ENCODE measurements at places on chromosomes 5 and 9.
A peak's percentile ranks its signal among the peaks of the same experiment; 100 is the strongest.

DNA sequence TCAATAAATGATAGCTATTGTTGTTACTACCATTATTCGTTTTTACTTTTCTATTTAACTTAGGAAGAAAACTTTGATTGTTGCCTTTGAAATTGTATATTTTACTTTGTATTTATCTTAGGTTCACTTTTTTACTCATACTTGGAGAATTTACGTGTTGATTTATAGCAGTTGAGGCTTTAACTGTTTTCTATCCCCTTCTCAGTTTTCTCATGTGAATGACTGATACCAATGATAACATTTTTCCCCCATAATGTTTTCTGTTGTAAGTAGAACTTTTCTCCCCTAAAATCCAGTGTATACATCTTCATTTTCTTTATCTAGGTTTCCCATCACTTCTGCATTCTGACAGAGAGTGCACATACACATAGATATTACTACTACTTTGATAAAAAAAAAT, 54.4 kb downstream of the FSD1L start:
- DNase-seq, result no peak

GRCh38 chr5:93304456-93305250, 276.4 kb downstream of the NR2F1-AS1 start:
- DNase-seq, result no peak

DNA sequence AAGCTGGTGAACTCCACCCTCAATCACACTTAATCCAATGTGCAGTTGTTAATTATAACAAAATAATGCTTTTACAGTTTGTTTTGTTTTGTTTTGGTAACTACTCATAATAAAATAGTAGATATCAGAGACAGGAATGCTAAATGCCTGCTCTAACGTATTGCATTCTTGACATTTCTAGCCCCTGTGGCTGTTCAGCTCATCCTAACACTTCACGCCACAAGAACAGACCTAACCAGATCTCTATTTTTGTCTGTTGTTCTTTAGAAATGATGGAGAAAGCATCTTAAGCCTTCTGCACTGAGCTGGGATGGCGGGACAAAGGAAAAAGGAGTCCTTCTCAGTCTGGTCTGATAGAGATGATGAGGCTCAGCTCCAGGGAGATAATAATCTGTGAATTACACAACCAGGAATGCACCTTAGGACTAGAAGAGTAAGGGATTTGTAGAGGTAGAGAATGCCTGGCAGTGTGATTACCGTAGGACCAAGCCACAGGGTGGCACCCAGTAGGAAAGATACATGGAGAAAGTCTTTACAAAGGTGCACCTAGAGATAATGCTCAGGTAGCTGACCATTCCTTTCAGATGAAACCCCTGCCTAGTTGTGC, 628.8 kb downstream of the PDE4D start:
- no peak for DNase-seq

- no peak for DNase-seq
These were observed 502.7 kb downstream of the TLE4 start for GRCh38 chr9:80074439-80074838.

- no peak for DNase-seq
These were observed 75.0 kb downstream of the LIX1 start for GRCh38 chr5:97067296-97067850.

- DNase-seq, result peak; percentile 70
These were observed 36.9 kb downstream of the SCAI start for GRCh38 chr9:125106285-125106893.

- DNase-seq, result no peak
These were observed 35.5 kb downstream of the JAKMIP2 start for GRCh38 chr5:147746986-147747385.

DNA sequence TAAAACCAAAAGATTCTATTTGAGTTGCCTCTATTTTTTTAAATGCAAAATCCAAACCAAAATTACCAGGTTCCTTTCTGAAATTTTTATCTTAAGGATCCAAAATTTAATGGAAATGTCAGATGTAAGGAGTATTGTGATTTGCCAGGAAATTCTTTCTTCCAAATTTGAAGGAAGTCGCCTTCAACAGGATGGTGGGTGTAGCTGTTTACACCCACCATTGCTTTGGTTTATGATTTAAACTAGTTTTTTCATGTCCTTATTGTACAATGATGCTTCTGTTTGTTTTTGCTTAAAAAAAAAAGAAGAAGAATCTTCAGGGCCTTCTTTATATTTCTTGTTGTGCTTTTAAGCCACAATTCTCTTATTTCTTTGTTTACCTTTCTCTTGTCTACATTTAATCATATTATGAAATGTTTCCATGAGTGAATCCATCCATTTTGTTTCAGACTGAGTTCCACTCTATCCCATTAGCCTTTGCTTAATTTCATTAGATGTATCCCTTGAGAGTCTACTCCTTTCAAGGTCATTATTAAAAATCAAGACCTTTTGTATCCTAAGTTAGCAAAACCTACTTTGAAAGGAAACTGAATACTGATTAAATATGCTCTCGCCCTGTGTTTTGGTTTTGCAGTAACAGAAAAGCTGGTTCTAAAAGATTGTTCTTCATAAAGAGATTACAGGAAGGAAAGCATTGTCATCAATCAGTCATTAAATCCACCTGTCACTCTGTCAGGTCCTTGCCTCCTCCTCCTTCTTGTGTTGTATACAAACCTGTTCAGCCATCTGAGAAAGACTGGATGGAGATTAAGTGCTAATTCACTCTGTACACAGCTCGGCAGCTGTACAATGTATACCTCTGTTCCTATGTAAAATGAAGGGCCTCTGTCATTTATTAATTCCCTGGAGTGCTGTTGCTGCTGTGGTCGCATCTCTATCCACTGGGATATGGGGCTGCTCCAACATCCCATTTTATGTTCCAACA, 45.5 kb upstream of the SLC2A8 start:
- no peak for DNase-seq

- DNase-seq, result peak; percentile 38
These were observed 15.5 kb upstream of the FAM120AOS start for GRCh38 chr9:93468763-93469456.

DNA sequence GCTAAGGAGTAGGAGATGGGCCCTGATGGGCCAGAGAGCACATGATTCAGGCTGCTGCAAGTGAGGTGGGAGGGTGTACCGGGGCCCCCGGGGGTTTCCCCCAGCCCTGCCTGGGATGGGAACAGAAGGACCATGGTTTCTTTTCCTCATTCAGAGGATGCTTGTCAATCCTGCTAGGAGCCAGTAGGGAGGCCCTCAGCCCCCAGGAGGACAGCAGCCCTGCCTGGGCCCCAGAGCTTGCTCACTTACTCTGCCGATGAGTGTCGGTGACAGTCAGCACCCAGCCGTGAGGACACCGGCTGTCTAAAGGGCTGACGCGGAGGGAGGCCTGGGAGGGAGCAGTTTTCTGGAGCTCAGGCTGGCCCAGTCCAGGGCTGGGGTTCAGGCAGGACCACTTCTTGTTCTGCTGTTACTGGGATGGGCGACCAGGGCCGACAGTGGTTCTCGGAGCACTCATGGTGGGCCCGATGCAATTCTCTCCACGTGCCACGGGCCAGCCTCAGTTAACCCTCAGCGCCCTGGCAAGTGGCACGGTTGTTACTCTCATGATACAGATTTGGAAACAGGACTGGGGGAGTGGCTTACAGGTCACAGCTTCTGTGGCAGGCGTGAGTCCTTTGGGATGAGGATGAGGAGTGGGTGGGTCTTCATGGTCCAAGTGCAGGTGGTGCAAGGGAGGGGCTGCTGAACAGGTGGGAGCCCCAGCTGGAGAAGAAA, 1.8 kb downstream of the ARRDC1 start:
- no peak for DNase-seq

GRCh38 chr5:146993876-146994530, 115.4 kb upstream of the PPP2R2B start:
- DNase-seq, result no peak

DNA sequence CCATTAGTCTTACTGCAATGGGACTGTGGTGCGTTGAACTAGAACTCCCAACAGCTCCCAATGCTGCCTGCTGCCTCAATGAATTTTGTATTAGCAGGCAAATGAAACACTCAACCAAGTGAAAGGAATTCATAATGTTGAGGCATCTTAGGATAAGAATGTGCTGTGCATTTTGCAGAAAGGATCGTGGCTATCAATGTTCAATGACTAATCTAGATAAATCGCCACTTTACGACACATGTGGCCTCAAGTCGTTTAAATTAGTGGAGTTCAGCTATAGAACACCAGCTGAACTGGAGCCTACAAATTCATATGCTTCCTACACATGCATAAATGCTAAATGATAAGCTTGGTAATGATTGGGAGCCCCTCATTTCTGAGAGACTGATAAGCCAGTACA, 318.4 kb downstream of the PSAT1 start:
- DNase-seq, result peak; percentile 76

DNA sequence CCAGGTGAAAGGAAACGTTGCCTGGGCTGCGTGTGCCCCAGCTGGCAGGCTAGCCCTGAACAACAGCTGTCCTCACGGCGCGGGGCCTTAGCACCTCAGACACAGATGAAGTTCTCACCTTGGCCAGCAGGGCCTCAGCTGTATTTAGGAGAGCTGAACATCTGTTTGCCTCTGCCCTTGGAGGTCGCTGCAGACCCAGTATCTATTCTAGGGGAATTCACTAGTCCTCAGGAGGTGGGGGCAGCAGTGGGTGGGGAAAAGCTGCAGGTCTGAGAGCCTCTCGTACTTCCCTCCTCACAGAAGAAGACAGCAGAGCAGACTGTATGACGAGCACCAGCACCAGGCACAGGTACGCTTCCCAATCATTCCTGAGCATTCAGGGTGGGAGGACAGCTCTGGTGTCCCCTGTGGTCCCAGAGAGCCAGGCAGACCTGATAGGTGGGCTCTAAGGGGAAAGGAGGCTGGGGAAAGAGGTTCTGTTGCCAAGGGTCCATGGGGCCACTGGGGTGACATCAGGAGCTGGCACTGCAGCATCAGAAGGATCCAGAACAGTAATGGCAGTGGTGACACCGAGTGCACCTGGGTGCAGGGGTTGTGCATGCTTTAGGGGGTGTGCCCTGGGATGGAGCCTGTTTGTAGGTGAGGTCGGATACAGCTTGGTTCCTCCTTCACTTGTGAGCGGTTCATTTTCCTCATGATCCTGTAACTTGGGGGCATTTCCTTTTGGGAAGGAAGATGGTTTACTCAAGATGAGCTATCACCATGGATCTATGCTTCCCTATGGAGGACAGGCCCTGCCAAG, 13.8 kb downstream of the CD74 start:
- DNase-seq, result no peak

- no peak for DNase-seq
These were observed 67.0 kb upstream of the GNE start for GRCh38 chr9:36325081-36325828.

Measured in fibroblast of skin of abdomen (primary cell).